Cortex of kidney (tissue), 1 donor: ENCODE measurements at places on chromosomes 3 and 15.
A peak's percentile ranks its signal among the peaks of the same experiment; 100 is the strongest.

DNA sequence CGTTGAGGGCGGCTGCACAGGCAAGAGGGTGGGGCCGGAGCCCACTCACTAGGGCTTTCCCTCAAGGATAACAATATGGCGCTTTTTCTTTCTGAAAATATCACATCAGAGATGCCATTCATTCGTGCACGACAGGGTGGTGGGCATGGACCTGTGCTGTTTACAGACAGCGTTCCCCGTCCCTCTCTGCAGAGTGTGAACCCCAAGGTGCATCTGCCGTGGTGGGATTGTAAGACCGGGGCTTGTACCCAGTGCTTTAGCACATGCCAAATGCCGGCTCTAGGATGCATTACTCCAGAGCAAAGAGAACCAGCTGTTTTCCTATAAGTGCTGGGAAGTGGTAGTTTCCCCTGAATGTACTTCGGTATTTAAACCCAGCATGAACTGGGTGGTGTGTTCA, 37.0 kb downstream of the CHDH start:
- no peak for DNase-seq

DNA sequence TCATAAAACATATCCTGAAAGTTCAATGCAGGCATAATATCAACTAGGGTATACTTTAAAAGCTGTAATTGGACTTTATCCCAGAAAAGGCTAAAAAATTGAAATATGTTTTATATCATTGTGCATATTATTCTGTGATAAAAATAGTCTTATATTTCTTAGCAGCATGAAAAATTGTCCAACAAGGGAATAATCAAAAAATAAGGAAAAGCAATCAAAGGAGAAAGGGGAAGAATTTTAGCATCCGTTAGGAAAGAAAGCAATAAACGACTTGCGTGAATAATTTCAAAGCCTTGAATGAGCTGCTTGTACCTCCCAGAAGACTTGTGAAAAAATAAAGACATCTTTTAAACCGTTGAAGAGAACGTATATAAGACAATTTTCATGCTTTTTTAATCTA, 1369.8 kb upstream of the GBE1 start:
- no peak for DNase-seq

- DNase-seq, result no peak
These were observed 28.3 kb downstream of the IGF2BP2 start for GRCh38 chr3:185796431-185797107.

DNA sequence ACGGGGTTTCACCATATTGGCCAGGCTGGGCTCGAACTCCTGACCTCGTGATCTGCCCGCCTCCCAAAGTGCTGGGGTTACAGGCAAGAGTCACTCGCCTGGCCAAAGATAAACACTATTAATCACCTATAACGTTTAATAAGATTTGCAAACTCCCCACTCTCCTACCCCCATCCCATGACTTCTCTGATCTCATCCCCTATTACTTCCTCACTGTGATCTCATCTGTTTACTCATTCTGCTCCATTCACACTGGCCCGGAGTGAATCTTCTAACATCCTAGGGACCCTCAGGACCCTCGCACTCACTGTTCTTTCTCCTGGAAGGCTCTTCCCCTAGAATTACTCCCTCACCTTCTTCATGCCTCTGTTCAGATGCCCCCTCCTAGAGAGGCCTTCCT, 78.9 kb downstream of the DGKG start:
- no peak for DNase-seq

DNA sequence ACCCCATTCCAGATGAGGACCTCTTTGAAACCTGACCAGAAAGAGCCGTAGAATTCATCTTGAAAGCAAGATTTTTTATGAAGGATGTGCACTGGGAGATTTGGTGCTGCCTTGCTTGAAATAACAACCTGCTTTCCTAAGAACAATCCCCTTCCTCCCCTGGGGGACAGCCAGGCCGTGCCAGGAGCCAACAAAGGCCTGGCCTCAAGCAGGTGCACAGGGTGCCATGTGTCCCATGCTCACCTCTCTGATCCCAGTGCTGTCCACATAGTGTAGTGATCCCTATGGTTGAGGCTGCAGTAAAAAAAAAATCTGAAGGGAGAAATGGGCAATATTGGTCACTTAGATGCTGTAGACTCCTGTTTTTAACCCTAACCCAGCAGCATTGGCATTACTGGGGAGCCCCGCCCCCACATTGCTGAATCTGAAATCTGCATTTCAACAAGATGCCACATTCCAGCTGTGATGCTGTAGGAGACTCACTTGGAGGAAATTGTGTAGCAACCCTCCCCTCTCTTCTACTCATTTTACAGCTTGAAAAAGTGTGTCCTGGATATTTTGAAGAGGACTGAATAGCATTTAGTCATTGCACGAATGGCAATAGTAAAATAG, 171.2 kb downstream of the APBA2 start:
- no peak for DNase-seq

- DNase-seq, result no peak
These were observed 103.1 kb downstream of the DGKG start for GRCh38 chr3:186258968-186259367.

- DNase-seq, result no peak
These were observed 61.3 kb downstream of the ERC2 start for GRCh38 chr3:56406826-56407515.

DNA sequence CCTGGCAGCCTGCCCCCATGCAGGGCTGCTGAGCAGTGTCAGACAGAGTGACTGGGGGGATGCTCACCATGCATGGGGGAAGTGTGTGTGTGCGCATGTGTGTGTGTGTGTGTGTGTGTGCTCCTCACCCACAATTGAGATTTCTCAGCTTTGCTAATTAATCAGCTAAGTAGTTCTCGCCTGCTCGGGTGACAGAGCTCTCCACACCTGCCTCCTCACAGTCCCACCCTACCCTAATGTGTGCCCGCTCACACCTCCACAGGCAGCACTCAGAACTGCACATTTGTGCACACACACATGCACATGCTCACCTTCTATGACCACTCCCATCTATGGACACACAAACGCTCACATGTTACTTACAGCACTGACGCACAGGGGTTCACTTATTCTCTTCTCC, 37.3 kb downstream of the CACNA2D2 start:
- no peak for DNase-seq

GRCh38 chr15:77772641-77773402, 140.1 kb upstream of the LINGO1 start:
- DNase-seq, result no peak

GRCh38 chr3:29463304-29463703, 182.4 kb downstream of the RBMS3 start:
- DNase-seq, result no peak

- DNase-seq, result no peak
These were observed 3.9 kb upstream of the TGM4 start for GRCh38 chr3:44870375-44871061.

GRCh38 chr15:93631958-93632618, 543.1 kb upstream of the RGMA start:
- no peak for DNase-seq

DNA sequence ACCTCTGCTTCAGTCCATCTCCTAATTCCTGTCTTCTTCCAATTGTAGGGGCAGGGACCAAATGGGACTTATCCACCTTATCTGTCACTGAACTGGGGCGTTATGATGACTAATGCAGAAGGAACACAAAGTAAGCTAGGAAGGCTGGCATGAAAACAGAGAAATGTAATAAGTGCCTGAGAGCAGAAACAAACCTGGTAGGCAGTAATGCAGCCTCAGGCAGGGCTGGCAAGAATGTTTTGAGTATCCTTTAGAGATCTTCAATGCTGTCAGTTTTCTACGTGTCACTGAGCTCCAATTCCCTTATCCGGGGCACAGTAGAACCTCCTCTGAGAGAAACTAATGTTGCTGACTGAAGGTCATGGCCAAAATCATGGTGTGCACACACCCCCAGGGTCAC, 246.2 kb upstream of the TBL1XR1 start:
- no peak for DNase-seq

- no peak for DNase-seq
These were observed 60.8 kb downstream of the GPR156 start for GRCh38 chr3:120224237-120224636.

DNA sequence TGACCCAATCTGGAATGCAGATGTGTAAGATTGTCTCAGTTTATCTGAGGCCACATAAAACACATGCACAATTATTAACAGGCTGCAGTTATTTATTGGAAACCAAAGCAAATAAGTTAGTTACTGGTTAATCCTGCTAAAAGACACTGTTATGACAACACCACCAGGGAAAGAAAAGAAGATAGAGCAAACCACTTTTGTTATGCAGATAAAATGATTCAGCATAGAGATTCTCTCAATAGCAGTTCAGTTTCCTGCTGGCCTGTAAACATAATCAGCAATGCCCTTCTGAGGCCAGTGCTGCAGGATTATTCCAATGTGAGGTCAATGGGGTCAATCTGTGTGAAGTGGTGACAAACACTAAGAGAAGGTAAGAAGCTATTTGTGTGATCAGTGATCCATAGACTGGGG, 244.4 kb downstream of the ZBTB20 start:
- DNase-seq, result no peak

GRCh38 chr3:166837535-166837934, 542.6 kb downstream of the ZBBX start:
- no peak for DNase-seq

DNA sequence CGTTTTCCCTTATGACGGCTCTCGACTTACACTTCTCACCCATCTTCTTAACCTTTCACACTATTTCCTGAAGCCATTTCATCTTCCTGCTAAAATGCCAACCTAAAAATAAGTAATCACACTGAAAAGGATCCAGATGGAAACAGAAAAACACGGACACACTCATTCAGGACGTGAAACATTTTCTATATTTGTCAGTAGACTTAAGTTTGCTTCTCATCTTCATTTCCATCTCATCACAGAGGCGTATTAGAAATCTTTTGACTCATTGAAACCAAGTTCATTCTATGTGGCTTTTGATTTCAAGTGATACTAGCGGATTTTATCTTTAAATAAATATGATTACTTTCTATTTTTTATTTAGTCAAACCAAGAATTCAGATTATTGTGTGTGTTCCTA, 27.4 kb upstream of the DLG1 start:
- DNase-seq, result no peak

DNA sequence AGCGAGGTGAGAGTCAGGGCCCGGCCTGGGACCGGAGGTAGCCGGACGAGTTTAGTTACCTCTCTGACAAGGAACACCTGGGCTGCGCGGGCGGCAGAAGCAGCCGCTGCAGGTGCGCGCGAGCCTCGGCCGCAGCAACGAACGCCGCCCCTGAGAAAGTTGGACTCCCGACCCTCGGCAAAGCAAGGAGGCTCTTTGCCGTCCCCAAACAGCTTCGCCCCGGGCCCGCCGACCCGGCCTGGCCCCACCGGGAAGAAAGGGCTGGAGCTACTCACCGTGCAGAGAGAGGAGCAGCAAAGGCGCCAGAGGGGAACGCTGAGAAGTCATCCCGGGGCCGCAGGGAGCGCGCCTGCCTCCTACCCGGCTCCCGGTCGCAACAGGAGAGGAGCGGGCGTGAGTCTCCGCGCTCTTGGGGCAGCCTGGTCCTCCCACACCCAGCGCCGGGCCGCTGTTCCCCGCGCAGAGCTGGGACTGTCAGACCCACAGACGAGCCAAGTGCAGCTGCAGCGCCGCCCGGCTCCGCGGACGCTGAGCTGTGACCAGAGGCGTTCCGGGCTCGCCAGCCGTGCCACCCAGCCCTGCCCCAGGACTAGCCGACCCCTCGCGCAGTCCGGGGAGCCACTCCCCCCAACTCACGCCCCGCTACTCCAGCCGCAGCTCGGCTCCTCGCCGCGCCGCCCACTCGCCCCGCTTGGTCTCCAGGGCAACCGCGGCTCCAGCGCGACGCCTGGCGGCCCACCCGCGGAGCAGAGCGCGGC, at the start of gene IGSF11:
Gene IGSF11 (minus strand): TSS at position 591 of the 758 bp plus-strand sequence. CDS start 264 bp downstream, at position 327.
- peak; percentile 38 for DNase-seq

- DNase-seq, result no peak
These were observed 299.2 kb upstream of the COL8A1 start for GRCh38 chr3:99339222-99339621.

GRCh38 chr3:126512026-126512425, 5.5 kb downstream of the UROC1 start:
- no peak for DNase-seq

GRCh38 chr15:26095710-26096330, 232.7 kb upstream of the ATP10A start:
- no peak for DNase-seq

DNA sequence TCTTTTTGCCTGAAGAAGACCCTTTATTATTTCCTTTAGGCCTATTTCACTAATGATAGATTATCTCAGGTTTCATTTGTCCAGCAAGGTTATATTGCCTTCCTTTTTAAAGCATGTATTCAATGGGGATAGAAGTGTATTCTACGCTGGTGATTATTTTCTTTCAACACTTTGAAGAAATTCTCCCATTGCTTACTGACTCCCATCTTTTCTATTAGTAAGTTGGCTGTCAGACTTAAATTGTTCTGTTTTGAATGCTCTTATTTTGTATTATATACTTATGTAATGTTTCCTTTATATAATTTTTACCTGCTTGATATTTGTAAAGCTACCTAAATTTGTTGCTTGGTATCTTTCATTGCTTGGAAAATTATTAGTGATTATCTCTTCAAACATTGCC, 445.1 kb upstream of the RASGRP1 start:
- no peak for DNase-seq

DNA sequence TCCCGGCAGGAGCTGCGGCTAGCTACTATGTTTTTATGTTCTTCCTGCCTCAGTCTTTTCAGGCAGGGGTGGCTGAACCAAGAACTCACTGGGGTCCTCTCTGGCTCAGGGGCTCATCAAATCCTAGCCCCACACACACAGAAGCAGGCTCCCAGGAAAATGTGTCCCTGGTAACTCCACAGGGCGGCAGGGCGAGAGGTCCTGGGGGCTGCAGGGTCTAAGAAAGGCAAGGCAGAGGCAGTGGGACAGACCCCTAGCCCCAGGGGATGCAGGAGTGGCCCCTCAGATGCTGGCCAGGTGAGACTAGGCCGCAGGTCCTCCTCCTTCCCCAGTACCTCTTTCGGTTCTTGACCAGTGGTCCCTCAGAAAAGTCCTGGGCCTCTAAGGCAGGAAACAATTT, 48.9 kb downstream of the PTH1R start:
- no peak for DNase-seq

- DNase-seq, result no peak
These were observed 85.3 kb downstream of the VGLL4 start for GRCh38 chr3:11558411-11558903.

- no peak for DNase-seq
These were observed 861.0 kb upstream of the NR2F2 start for GRCh38 chr15:95469496-95470000.

DNA sequence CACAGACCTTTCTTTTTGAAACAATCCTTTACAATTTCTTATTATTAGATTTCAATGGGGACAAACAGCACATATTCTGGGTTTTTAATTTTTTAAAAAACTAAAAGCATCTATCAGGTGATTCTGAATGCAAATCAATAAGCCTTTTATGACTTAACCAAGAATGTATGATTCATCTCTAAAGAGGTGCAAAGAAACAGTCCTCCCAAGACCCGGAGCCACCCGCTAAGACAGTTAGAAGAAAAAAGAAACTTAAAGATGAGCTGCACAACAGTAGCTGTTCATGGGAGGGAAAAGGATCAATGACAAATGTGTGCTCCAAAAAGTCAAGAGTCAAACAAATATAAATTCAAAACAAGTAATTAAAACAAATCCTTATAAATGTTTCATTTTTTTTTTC, 319.5 kb downstream of the THSD4 start:
- DNase-seq, result no peak
